HepG2 (cell line): ENCODE measurements at places on chromosomes 1 and 21. TPM values are rescaled to one million over a fixed set of nuclear protein-coding genes. Genes with fewer than 3 reads are reported as not detected.

The MATN1 gene
- total RNA-seq, result 0.04 TPM in 1 of 2 replicates, not detected in the other

The HES5 gene
- not detected in 2 replicates for total RNA-seq

The OR2M4 gene
- not detected in 2 replicates for total RNA-seq

The COL24A1 gene
- 0.07 and 0.13 TPM in 2 replicates for total RNA-seq

The CR1L gene
- total RNA-seq, result not detected in 2 replicates

The CD2 gene
- total RNA-seq, result not detected in 2 replicates

The DCLRE1B gene
- total RNA-seq, result 8.0 and 11.5 TPM in 2 replicates

The LAD1 gene
- total RNA-seq, result 41.2 and 65.6 TPM in 2 replicates

The RBM11 gene
- 0.24 TPM in 1 of 2 replicates, not detected in the other for total RNA-seq

The ST7L gene
- total RNA-seq, result 8.7 and 19.9 TPM in 2 replicates

The ANKRD65 gene
- total RNA-seq, result 28.3 and 30.1 TPM in 2 replicates

The EPHA10 gene
- 0.08 and 0.58 TPM in 2 replicates for total RNA-seq

The S100A7A gene
- total RNA-seq, result not detected in 2 replicates

The XCL2 gene
- not detected in 2 replicates for total RNA-seq

The CD101 gene
- 0.09 TPM in 1 of 2 replicates, not detected in the other for total RNA-seq

The HSD17B7 gene
- 65.0 and 84.9 TPM in 2 replicates for total RNA-seq

The JUN gene
- 13.3 and 22.3 TPM in 2 replicates for total RNA-seq

The RSPO1 gene
- not detected in 2 replicates for total RNA-seq

The LY9 gene
- not detected in 2 replicates for total RNA-seq

The CCT8 gene
- total RNA-seq, result 325 and 538 TPM in 2 replicates

The PCSK9 gene
- 31.2 and 80.5 TPM in 2 replicates for total RNA-seq

The CFHR2 gene
- total RNA-seq, result not detected in 2 replicates

The S100A14 gene
- total RNA-seq, result 1.4 and 2.0 TPM in 2 replicates

The CENPS gene
- total RNA-seq, result 22.0 and 24.9 TPM in 2 replicates

The ARHGEF10L gene
- total RNA-seq, result 26.2 and 46.5 TPM in 2 replicates

The ALX3 gene
- total RNA-seq, result not detected in 2 replicates

The ARHGAP29 gene
- total RNA-seq, result 12.8 and 18.8 TPM in 2 replicates

The AMY2B gene
- total RNA-seq, result 0.18 and 1.3 TPM in 2 replicates

The TMEM240 gene
- total RNA-seq, result not detected in 2 replicates

The ATXN7L2 gene
- total RNA-seq, result 1.3 and 2.7 TPM in 2 replicates
